ENCODE measurements at places on chromosomes 11 and 22. TPM values are rescaled to one million over a fixed set of nuclear protein-coding genes. Genes with fewer than 3 reads are reported as not detected.
A peak's percentile ranks its signal among the peaks of the same experiment; 100 is the strongest.

The OR52N4 gene
- total RNA-seq = 0.67 TPM

The C11orf86 gene
- not detected for total RNA-seq

The RASL10A gene
- 0.63 TPM for total RNA-seq

The CRYBB2 gene
- not detected for total RNA-seq

DNA sequence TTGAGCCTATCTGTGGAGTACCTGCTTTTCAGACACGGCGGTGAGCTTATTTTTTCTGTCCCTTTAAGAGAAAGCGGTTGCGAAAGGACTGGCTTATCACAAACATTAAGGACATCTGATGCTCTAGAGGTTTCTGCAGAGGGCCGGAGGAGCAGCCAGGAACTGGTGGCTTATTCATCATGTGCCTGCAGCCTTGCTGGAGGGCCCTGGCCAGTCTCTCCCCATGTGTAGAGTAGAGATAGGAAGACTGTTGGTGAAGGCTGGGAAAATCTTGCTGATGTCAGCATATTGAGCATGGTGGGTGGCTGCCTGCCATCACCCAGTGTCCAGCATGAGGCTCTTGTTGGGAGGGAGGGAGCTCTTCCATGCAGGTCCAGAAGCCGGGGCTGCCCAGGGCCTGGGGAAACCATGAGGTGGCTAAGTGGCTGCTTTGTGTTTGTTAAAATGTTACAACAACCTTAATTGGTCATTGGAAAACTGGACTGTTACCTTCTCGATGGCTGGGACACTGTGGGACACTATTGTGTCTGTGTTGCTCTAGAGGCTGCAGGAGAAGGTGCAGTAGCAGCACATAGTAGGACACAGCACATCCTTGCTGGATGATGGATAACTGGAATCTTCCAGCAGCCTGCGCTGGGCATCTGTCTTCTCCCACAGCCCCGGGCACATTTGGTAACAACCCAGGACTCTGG, 54.3 kb downstream of the TSPAN18 start:
- H3K4me1 ChIP-seq = no peaks in the 10 kb centered on the region
- H3K4me3 ChIP-seq = no peak overlapping the region
- no peaks in the 10 kb centered on the region for H3K27me3 ChIP-seq
- H3K27ac ChIP-seq = no peak overlapping the region
- no peaks in the 10 kb centered on the region for H3K36me3 ChIP-seq
- DNase-seq = no peak

DNA sequence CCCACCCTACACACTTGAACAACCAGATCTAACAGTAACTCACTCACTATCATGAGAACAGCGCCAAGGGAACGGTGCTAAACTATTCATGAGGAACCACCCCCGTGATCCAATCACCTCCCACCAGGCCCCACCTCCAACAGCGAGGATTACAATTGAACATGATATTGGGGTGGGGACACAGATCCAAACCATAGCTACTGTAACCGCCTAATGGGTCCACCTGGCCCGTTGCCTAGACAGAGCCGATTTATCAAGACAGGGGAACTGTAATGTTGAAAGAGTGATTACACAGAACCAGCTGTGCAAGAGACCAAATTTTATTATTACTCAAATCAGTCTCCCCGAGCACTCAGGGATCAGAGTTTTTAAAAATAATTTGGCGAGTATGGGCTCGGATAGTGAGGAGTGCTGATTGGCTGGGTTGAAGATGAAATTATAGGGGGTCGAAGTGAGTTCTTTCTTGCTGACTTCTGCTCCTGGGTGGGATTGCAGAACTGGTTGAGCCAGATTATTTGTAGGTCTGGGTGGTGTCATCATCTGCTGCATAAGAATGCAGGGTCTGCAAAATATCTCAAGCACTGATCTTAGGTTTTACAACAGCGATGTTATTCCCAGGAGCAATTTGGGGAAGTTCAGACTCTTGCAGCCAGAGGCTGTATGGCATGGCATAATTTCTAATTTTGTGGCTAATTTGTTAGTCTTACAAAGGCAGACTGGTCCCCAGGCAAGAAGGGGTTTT, 17.9 kb upstream of the ZC3H12C start:
- H3K4me3 ChIP-seq = no peak overlapping the region
- H3K36me3 ChIP-seq = peaks cover 26% of the 10 kb centered on the region
- no peak overlapping the region for H3K27ac ChIP-seq
- DNase-seq = no peak
- H3K27me3 ChIP-seq = peaks cover 17% of the 10 kb centered on the region

- H3K36me3 ChIP-seq = no peaks in the 10 kb centered on the region
- H3K27ac ChIP-seq = no peak overlapping the region
- no peak overlapping the region for H3K4me3 ChIP-seq
- H3K4me1 ChIP-seq = no peaks in the 10 kb centered on the region
- DNase-seq = no peak
Measured at GRCh38 chr22:43542681-43543521, 131.1 kb downstream of the MPPED1 start.

DNA sequence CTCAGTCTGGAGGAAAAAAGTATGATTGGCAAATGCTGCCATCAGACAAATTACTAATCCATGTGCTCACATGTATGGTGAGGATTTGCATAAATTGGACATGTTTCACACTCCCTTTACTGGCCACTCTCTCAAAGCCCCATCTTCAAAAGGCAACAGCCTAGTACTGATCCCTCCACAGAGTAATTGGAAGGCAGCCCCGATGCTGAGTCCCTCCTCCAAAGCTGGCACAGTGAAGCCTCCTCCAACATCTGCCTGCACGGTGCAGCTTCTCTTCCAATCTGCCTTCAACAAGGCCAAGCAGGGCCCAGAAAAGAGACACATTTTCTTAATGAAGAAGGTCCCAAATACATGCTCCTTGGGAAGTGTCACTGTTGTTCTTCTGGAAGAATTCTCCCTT, 350.6 kb downstream of the OPCML start:
- no peaks in the 10 kb centered on the region for H3K27me3 ChIP-seq
- no peak for DNase-seq
- H3K36me3 ChIP-seq = no peaks in the 10 kb centered on the region
- no peak overlapping the region for H3K4me3 ChIP-seq
- H3K4me1 ChIP-seq = no peaks in the 10 kb centered on the region

DNA sequence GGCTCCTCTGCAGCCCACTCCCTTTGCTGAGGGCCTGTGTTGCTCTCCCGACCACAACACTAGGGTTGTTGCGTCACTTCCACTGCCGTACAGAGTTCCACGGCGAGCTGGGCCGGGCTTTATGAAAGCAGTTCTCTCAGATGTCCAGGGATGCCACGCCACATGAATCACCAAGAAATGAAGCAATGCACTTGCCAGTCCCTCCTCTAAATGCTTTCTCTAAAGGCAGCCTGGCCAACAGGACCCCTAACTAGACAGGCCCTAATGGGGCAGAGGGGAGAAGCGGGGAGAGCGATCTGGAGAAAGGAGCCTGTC, 188.7 kb downstream of the CTTN start:
- H3K4me3 ChIP-seq = no peak overlapping the region
- H3K36me3 ChIP-seq = no peaks in the 10 kb centered on the region
- peaks cover 22% of the 10 kb centered on the region for H3K27me3 ChIP-seq
- no peak for DNase-seq
- no peak overlapping the region for H3K27ac ChIP-seq

GRCh38 chr11:71153005-71153390, 99.4 kb downstream of the SHANK2 start:
- peaks cover 9% of the 10 kb centered on the region for H3K27me3 ChIP-seq
- no peaks in the 10 kb centered on the region for H3K4me1 ChIP-seq

DNA sequence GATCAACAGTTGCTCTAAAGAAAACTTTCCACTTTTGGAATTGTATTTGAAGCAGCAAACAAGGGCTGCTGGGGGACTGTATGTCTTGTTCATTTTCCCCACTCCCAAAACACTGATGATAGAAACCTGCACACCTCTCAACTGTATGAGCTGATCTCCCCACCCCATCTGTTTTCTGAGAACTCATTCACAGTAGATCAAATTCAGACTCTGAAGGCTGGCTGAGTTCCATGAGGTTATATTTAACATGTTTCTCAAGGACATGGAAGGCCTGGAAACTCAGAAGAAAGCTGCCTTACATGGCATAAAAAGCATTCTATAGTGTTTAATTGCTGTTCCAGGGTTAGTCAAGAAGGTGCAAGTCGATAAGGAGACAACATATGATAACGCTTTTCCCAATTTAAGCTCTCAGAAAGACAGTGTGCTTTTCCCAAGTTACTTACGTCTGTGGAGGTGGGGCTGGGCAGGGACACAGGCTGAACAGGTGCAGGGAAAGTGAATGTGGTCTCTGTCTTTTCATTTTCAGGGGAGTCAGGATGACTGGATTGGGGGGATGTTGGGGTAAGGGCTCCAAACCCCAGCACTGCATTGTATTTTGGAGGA, 23.0 kb downstream of the LARGE2 start:
- H3K27ac ChIP-seq = no peak overlapping the region
- H3K4me1 ChIP-seq = no peaks in the 10 kb centered on the region
- no peaks in the 10 kb centered on the region for H3K27me3 ChIP-seq
- H3K36me3 ChIP-seq = peaks cover 9% of the 10 kb centered on the region
- no peak overlapping the region for H3K4me3 ChIP-seq

DNA sequence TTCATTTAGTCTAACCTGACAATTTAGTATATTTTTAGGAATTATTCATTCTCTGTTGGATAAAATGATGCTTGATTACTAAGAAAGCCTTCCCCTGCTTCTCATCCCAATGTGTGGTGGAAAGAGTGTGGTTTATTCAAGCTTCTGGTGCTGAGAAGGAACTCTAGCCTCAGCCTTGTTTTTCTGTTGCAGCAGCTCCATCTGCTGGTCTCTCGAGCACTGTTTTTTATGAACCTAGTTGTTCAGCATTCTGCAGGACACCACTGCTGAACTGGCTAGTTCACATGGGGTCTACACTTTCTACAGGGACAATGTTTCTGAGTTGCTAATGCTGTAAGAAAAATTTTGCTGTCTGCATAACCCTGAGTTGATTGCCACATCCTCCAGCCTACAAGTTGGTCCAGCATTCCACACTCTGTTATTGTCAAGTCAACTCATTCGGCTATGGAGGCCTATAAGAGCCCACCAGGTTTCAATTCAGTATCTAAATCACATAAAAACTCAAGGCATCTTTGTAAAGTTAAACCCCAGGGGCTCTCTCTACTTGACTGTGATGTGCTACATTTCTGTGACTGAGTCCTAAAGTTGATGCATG, 14.3 kb downstream of the OR2AG2 start:
- H3K4me3 ChIP-seq = no peak overlapping the region
- peaks cover 1% of the 10 kb centered on the region for H3K4me1 ChIP-seq
- H3K27ac ChIP-seq = no peak overlapping the region
- H3K27me3 ChIP-seq = peaks cover 4% of the 10 kb centered on the region
- peak; percentile 72 for DNase-seq

- H3K4me3 ChIP-seq = no peak overlapping the region
- no peak overlapping the region for H3K27ac ChIP-seq
- H3K27me3 ChIP-seq = no peaks in the 10 kb centered on the region
- no peaks in the 10 kb centered on the region for H3K36me3 ChIP-seq
- no peak for DNase-seq
Measured at GRCh38 chr11:86386746-86387145, 12.1 kb downstream of the CCDC81 start.

DNA sequence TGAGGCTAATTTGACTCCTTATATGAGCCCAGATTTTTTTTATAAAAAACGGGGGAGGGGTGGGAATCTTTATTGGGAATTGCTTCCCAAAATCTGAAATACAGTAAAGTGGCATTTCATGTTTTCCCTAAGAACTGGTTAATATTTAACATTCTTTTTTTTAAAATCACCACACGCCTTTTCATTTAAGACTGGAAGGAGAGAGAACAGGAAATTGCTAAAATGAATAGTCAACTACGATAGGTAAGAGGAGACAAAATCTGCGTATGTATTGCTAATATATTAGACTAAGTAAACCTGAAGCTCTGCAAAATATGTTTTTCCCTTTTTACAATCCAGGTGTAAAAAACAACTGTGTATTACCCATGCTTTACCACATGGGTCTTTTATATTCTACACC, 57.0 kb downstream of the SOX6 start:
- H3K4me3 ChIP-seq = no peak overlapping the region
- DNase-seq = no peak
- no peaks in the 10 kb centered on the region for H3K27me3 ChIP-seq
- H3K4me1 ChIP-seq = no peaks in the 10 kb centered on the region
- H3K36me3 ChIP-seq = no peaks in the 10 kb centered on the region
- no peak overlapping the region for H3K27ac ChIP-seq

DNA sequence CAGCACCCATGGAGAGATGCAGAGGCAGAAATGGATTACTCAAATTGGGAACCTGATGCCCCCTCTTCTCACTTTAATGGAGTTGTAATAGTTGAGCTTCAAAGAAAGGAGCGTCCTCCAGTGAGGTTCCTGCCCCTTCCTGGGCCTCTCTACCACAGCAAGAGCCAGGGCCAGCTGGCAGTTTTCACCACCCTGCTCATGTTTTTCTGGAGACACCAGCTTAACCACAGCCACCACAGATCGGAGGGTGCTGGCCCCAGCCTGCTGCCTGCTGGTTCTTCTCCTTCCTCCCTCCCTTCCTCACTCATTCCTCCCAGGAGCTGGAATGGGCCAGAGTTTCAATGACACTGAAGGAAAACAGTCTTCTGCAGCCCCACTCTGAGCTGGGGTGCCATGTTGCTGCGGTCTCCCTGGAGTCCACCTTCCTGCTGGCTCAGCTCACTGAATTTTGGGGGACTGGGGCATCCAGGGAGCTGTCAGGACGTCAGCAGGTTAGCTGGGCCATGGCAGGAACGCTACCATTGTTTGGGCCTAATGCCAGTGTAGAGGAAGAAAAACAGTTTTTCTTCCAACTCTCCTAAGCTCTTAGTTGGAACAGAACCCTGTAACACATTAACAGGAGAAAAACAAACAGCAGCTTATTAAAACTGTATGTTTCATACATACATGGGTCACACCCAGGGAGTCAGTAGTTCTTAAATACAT, 57.7 kb downstream of the TRAF6 start:
- H3K4me3 ChIP-seq = no peak overlapping the region
- H3K27me3 ChIP-seq = peaks cover 5% of the 10 kb centered on the region

GRCh38 chr11:70072861-70073755, 5.0 kb upstream of the ANO1 start:
- no peak for DNase-seq
- no peaks in the 10 kb centered on the region for H3K4me1 ChIP-seq
- H3K36me3 ChIP-seq = no peaks in the 10 kb centered on the region
- no peak overlapping the region for H3K4me3 ChIP-seq
- H3K27ac ChIP-seq = no peak overlapping the region
- peaks cover 76% of the 10 kb centered on the region for H3K27me3 ChIP-seq

GRCh38 chr11:60657888-60658287, 41.5 kb upstream of the MS4A8 start:
- H3K27me3 ChIP-seq = peaks cover 8% of the 10 kb centered on the region
- no peak overlapping the region for H3K27ac ChIP-seq
- no peak for DNase-seq
- H3K4me1 ChIP-seq = no peaks in the 10 kb centered on the region
- no peaks in the 10 kb centered on the region for H3K36me3 ChIP-seq

GRCh38 chr22:32411829-32412592, at the start of gene RTCB:
TSS of gene RTCB (minus strand) at chr22:32412247. CDS start at chr22:32412156, 91 bp downstream.
- peaks cover 27% of the 10 kb centered on the region for H3K36me3 ChIP-seq
- H3K4me3 ChIP-seq = peak within 1 kb of the TSS; percentile 88
- H3K27ac ChIP-seq = peak within 1 kb of the TSS; percentile 91
- H3K4me1 ChIP-seq = peaks cover 51% of the 10 kb centered on the region
- DNase-seq = peak; percentile 93
- H3K27me3 ChIP-seq = peaks cover 11% of the 10 kb centered on the region
